ENCODE measurements at places on chromosomes 1 and 21. TPM values are rescaled to one million over a fixed set of nuclear protein-coding genes. Genes with fewer than 3 reads are reported as not detected.

DNA sequence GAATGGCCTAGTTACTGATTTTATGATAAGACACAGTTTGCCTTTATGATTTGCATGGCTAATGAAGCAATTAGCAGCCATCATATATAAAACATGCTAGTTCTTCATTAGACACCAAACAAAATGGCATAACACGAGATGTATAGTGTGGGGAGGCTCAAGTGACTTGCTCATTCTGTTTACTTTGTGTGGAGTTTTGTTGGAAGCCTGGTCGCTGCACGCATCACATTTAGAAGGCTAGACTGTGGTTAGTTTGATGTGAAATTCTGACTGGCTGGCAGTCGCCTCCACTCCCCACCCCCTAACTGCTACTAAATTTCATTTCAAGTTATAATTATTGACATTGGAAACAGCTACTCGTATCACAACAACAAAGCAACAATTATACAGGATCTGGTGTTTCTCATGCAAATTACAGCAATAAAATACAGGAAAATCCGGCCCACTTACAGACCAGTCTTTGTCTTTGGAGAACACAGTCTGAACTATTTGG is 356.1 kb downstream of the LMO4 start:
- peak overlapping the region; percentile 76 for H3K4me3 ChIP-seq
- H3K27ac ChIP-seq, result peak overlapping the region; percentile 58
- DNase-seq, result peak; percentile 79
- no peaks in the 10 kb centered on the region for H3K36me3 ChIP-seq
- H3K4me1 ChIP-seq, result peaks cover 5% of the 10 kb centered on the region
- no peaks in the 10 kb centered on the region for H3K27me3 ChIP-seq

DNA sequence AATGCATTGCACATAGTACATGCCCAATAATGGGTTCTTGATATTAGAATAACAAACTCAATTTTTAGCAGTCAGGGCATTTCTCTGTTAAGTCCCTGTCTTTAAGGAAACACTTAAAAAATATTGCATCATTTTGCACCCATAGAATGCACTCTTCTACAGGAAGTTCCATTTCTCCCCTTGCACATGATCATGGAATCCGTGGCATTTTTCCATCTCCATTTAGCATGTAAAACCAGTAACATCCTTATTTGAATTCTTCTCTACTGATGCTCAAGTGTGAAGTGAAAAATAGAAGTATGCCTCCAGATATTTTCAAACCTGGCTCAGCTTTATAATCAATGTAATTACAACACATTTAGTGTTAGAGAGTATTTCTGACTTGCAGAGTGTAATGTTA is 192.8 kb downstream of the RWDD3 start:
- H3K27ac ChIP-seq, result no peak overlapping the region
- DNase-seq, result no peak
- no peaks in the 10 kb centered on the region for H3K4me1 ChIP-seq
- no peaks in the 10 kb centered on the region for H3K27me3 ChIP-seq
- no peak overlapping the region for H3K4me3 ChIP-seq

- no peak overlapping the region for H3K4me3 ChIP-seq
- no peaks in the 10 kb centered on the region for H3K27me3 ChIP-seq
- H3K4me1 ChIP-seq, result peaks cover 19% of the 10 kb centered on the region
- H3K36me3 ChIP-seq, result no peaks in the 10 kb centered on the region
These were observed 6.9 kb downstream of the NECTIN4 start for GRCh38 chr1:161082483-161082882.

- H3K4me3 ChIP-seq, result no peak overlapping the region
- no peaks in the 10 kb centered on the region for H3K4me1 ChIP-seq
- DNase-seq, result no peak
- no peak overlapping the region for H3K27ac ChIP-seq
These were observed 300.3 kb downstream of the DISC1 start for GRCh38 chr1:231926933-231927332.

GRCh38 chr1:177270863-177271262 is 100.1 kb downstream of the BRINP2 start:
- H3K27me3 ChIP-seq, result peaks cover 14% of the 10 kb centered on the region
- peak; percentile 29 for DNase-seq
- H3K27ac ChIP-seq, result no peak overlapping the region
- no peaks in the 10 kb centered on the region for H3K36me3 ChIP-seq

- H3K27me3 ChIP-seq, result no peaks in the 10 kb centered on the region
- H3K36me3 ChIP-seq, result no peaks in the 10 kb centered on the region
- H3K4me1 ChIP-seq, result peaks cover 4% of the 10 kb centered on the region
- DNase-seq, result no peak
These were observed 4.3 kb downstream of the EPS15 start for GRCh38 chr1:51514733-51515132.

GRCh38 chr1:222266223-222267196 is 281.4 kb downstream of the HHIPL2 start:
- H3K27ac ChIP-seq, result no peak overlapping the region
- no peaks in the 10 kb centered on the region for H3K4me1 ChIP-seq
- H3K27me3 ChIP-seq, result peaks cover 2% of the 10 kb centered on the region
- H3K4me3 ChIP-seq, result no peak overlapping the region
- no peak for DNase-seq

DNA sequence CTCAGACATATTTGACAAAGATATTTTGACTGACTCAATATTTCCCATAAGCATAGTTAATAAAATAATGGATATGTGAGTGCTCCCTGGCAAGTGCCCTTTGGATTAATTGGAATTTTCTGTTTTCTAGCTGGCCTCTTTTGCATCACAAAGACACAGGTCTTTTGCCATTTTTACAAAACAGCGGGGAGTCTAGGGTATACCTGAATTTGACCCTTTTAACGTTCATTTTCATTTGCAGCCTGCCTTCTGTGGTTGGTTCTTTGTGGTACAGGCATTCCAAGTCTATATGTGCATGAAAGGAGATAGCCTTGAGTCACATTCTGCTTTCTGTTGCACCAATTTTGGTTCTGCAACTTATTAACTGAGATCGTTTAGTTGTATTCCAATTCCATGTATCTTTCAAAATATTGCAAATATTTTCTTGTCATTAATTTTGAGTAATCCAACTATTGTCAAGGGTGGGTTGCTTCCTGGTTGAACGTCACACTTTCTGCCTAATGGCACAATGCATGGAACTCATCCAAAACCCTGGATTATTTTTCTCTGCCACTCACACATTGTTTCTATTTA is 171.7 kb downstream of the CRB1 start:
- no peak overlapping the region for H3K27ac ChIP-seq
- no peaks in the 10 kb centered on the region for H3K27me3 ChIP-seq
- no peaks in the 10 kb centered on the region for H3K4me1 ChIP-seq
- H3K4me3 ChIP-seq, result no peak overlapping the region

DNA sequence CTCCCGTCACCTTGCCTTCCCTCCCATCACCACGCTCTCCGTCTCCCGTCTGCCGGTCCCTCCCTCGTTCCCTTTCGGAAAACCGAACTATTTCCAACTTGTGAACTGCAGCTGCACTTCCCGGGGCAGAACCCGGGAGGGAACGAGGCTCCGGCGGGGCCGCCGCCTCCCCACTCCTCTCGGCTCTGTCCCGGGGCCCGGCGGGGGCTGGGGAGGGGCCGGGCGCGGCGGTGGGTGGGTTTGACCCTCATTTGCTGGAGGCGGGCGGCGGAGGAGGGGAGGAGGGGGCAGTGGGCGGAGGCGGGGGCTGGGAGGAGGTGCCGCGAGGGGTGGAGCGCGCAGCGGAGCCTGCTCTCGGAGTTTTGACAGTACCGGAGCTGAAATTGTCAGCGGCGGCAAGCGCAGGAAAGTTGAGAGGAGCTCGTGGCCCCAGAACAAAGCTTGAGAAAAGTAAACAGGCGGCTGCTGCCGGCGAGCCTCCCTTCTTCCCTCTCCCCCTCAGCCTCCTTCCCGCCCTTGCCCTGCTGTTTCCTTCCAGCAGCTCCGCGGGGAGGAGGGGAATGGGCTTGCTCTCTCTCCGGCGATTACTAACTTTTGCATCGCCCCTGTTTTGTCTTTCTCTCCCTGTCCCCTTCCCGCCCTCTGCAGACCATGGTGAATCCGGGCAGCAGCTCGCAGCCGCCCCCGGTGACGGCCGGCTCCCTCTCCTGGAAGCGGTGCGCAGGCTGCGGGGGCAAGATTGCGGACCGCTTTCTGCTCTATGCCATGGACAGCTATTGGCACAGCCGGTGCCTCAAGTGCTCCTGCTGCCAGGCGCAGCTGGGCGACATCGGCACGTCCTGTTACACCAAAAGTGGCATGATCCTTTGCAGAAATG is 2.9 kb downstream of the LMO4 start:
- H3K27ac ChIP-seq, result peak overlapping the region; percentile 77
- H3K27me3 ChIP-seq, result no peaks in the 10 kb centered on the region
- peak overlapping the region; percentile 95 for H3K4me3 ChIP-seq
- peak; percentile 72 for DNase-seq
- H3K4me1 ChIP-seq, result peaks cover 5% of the 10 kb centered on the region

GRCh38 chr1:156806512-156807440 is 9.9 kb downstream of the SH2D2A start:
- H3K27ac ChIP-seq, result no peak overlapping the region
- no peak overlapping the region for H3K4me3 ChIP-seq
- peaks cover 2% of the 10 kb centered on the region for H3K4me1 ChIP-seq
- peaks cover 5% of the 10 kb centered on the region for H3K27me3 ChIP-seq
- DNase-seq, result no peak

DNA sequence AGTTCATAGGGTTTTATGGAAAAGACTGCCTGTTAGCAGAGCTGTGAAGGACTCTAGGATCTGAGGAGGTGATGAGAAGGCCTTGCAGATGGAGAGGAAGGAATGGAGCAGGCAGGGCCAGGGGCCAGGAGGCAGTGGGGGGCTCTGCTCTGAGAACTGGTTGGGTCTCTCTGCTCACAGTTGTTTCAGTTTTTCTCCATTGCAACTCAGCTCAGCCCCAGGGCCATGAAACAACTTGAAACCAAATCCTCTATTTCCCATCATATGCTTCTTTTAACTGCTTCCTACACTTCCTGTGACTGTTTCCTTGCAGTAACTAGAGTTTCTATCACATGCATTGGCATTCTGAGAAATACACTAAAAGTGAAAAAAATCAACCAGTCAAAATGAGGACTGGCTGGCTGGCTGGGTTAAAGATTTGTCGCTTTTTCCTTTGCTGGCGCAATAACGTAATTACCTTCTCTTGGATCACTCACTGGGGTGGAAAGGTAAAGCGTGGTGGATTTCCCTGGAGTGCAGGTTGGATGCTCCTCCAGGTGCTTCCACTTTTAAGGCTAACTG is 172.0 kb downstream of the CDC7 start:
- no peaks in the 10 kb centered on the region for H3K36me3 ChIP-seq
- DNase-seq, result no peak
- H3K27me3 ChIP-seq, result no peaks in the 10 kb centered on the region
- no peaks in the 10 kb centered on the region for H3K4me1 ChIP-seq
- H3K27ac ChIP-seq, result no peak overlapping the region

DNA sequence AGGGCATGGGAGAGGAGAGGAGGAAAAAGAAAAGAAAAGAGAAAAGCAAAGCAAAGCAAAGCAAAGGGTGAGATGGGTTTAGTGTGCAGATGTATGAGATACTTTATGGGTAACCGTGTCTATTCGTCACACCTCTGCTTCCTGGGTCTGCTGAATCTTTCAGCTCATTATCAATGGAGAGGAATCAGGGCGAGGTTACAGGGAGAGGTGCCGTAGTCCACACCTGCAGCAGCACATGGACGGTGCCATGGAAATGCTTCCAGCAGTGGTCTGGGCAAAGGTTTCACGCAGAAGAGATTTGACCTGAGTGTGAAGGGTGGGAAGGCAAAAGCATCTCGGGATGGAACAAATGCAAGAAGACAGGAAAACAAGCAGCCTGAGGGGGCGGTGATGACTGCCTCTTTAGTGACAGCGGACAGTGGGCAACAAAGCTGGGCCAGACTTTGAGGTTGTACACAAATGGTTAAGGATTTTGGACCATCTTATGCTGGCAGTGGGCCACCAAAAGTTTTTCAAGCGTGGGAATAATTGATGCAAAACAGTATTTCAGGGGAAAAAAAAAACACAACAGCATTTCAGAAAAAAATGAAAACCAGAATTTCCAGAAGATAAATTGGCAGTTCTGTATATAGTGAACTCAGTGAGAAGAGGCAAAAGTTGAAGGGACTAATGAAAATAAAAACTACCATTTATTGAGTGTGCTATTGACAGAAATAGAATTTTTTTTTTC is 19.5 kb upstream of the SRP9 start:
- H3K27ac ChIP-seq, result no peak overlapping the region
- peaks cover 21% of the 10 kb centered on the region for H3K4me1 ChIP-seq
- no peaks in the 10 kb centered on the region for H3K27me3 ChIP-seq
- DNase-seq, result no peak

- H3K36me3 ChIP-seq, result no peaks in the 10 kb centered on the region
- no peak overlapping the region for H3K27ac ChIP-seq
- DNase-seq, result peak; percentile 43
- no peaks in the 10 kb centered on the region for H3K4me1 ChIP-seq
- no peak overlapping the region for H3K4me3 ChIP-seq
These were observed 18.9 kb upstream of the SCAF4 start for GRCh38 chr21:31750843-31751242.

- H3K4me3 ChIP-seq, result no peak overlapping the region
- H3K36me3 ChIP-seq, result peaks cover 48% of the 10 kb centered on the region
- H3K27me3 ChIP-seq, result no peaks in the 10 kb centered on the region
- no peak overlapping the region for H3K27ac ChIP-seq
These were observed 12.9 kb downstream of the MRPL37 start for GRCh38 chr1:54212872-54213271.

GRCh38 chr1:21828506-21829210 is 16.6 kb downstream of the LDLRAD2 start:
- no peak for DNase-seq
- H3K4me3 ChIP-seq, result no peak overlapping the region

GRCh38 chr1:200699871-200700270 is 30.2 kb upstream of the DDX59 start:
- no peaks in the 10 kb centered on the region for H3K4me1 ChIP-seq
- H3K27ac ChIP-seq, result no peak overlapping the region
- no peaks in the 10 kb centered on the region for H3K36me3 ChIP-seq
- H3K4me3 ChIP-seq, result no peak overlapping the region

GRCh38 chr1:230026572-230026971 is 40.5 kb upstream of the GALNT2 start:
- no peaks in the 10 kb centered on the region for H3K36me3 ChIP-seq
- no peak overlapping the region for H3K4me3 ChIP-seq
- no peaks in the 10 kb centered on the region for H3K4me1 ChIP-seq
- H3K27ac ChIP-seq, result no peak overlapping the region
- DNase-seq, result no peak
- H3K27me3 ChIP-seq, result no peaks in the 10 kb centered on the region

GRCh38 chr21:16323596-16323995 is 593.8 kb downstream of the USP25 start:
- H3K27ac ChIP-seq, result no peak overlapping the region
- no peak overlapping the region for H3K4me3 ChIP-seq
- DNase-seq, result peak; percentile 52
- no peaks in the 10 kb centered on the region for H3K36me3 ChIP-seq

DNA sequence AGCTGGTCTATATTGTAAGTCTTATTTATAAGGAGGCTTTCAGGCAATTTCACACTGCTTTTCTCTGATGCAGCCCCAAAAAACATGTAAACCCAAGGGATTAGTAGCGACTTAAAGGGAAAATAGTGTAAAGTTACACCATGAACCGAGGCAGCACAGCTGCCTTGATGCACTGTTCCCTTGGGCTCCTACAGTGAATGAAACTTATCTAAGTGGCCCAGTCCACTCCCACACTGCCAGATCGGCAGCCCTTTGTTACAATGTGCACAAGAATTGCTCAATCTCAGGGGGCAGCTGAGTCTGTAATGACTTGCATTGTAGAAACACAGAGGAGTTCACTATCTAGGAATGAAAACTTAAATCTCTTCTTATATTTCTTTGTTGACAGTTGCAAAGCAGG is 120.8 kb upstream of the ADGRL2 start:
- peaks cover 10% of the 10 kb centered on the region for H3K4me1 ChIP-seq
- H3K4me3 ChIP-seq, result no peak overlapping the region
- H3K27ac ChIP-seq, result no peak overlapping the region
- peak; percentile 59 for DNase-seq

The FAM72B gene
- 0.51 TPM for total RNA-seq

The CACNA1S gene
- not detected for total RNA-seq

The MCOLN2 gene
- total RNA-seq, result 6.2 TPM

The OR2G3 gene
- not detected for total RNA-seq

The KIF14 gene
- total RNA-seq, result 4.0 TPM

The TSPAN1 gene
- 0.26 TPM for total RNA-seq

The L1TD1 gene
- total RNA-seq, result 0.26 TPM

The PDC gene
- not detected for total RNA-seq

The VSIG8 gene
- under 0.01 TPM for total RNA-seq
